ENCODE measurements at places on chromosomes 3 and 15. TPM values are rescaled to one million over a fixed set of nuclear protein-coding genes. Genes with fewer than 3 reads are reported as not detected.
A peak's percentile ranks its signal among the peaks of the same experiment; 100 is the strongest.

SERPINI2 gene
- total RNA-seq, result not detected

GOLGA6L7 gene
- not detected for total RNA-seq

UNC13C gene
- total RNA-seq, result not detected

- no peak for DNase-seq
Observed at GRCh38 chr3:160796089-160796812, 40.2 kb downstream of the PPM1L start.

DNA sequence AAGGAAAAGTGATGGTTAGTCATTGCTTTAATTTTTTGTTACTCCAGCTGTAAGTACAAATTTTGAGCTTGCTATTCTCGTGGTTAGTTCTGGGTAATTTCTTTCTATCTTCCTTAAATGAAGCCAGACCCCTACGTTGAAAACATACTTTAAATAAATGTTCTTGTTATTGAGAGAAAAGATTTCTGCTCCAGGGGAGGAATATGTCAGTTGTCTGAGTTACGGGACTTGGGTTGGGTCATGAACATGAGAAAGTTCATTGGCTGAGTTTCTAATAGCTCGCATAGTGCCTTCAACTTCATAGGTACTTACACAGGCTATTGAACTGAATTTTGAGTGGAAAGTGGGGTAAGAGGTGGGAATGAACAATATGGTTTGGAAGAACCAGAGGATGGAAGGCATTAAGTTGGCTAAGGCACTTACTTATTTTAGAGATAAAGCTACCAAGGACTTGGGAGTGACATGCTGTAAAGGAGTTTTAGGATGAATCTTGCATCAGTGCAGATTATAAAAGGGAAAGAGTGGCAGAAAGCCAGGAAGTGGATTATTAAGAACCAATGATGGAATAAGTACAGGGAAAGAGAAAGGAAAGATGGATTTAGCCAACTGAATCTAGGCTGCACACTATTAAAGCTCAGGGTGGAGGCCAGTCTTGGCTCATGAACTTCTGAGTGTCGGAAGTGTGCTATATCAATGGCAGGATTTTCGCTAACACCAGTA, 1.4 kb downstream of the RPSA start:
- no peak for DNase-seq

DNA sequence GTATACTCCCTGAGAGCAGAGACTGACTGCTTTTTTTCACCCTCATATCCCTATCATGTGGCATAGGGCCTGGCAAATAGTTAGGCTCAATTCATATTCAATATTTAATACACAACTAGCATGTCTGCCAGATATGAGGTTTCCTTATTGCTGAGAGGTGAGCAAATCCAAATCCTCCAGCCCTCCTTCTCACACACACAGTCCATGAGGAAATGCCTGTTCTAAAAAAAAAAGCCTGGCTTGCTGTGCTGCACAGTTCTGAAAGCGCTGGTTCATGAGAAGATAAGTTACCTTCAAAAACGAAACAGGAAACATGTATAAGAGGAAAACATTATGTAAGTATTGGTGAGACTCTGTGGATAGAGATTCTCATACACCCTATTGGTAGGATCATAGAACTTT, 15.5 kb upstream of the ACAP2 start:
- no peak for DNase-seq

DNA sequence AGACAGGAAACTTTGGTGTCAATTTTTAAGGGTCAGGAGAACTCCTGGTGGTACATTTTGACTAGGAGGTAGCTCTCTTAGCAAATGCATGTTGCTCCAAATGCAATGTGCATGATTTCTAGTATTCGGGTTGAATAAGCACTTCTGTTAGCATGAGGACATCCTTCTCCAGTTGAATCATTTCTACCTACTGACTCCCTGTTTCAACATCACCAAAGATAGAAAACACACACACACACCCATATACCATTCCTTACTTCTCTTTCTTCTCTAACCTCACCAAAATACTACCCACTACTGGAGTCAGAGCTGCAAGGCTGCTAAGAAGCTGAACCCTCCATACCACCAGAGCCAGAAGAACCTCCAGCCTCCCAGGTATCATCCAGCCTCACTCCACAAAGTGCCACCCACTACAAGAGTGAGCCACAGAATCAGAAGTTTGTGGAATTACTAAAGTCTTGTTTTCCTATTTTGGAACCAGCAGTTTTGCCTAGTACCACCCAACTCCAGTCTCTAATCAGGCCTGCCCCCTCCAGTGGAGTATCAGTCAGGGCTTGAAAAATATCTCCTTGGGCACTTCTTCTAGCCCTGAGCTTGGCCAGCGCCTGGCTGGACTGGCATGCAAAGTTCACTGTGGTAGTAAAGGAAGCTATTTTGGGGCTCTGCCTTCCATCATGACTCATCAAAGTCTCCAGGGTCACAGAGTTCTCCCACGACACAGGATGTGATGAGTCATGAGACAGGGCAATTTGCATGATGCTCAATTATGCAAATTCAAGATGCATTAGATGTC, 110.3 kb downstream of the CYP19A1 start:
- peak; percentile 92 for DNase-seq

GRCh38 chr3:49873623-49874022, 3.9 kb upstream of the CAMKV start:
- no peak for DNase-seq

DNA sequence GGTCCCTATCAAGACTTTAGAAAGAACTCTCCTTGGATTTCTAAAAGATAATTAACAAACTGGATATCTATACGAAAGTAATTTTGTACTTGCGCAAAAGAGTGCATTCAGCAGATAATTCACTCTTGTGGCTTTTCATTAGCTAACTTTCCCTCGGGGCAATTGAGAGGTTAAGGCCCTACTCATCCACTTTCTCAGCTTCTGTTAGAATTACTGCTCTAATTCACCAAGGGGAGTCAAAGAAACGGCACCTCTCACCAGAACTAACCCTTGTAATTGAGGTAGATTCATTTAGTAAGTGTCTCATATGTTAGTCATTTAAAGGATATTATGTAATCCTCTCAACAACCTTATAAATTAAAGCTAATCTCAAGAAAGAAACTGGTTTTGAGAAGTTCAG, 22.5 kb upstream of the MB21D2 start:
- DNase-seq, result no peak

Data from HFFc6 (cell line).